ENCODE measurements at places on chromosomes 7 and 10.

DNA sequence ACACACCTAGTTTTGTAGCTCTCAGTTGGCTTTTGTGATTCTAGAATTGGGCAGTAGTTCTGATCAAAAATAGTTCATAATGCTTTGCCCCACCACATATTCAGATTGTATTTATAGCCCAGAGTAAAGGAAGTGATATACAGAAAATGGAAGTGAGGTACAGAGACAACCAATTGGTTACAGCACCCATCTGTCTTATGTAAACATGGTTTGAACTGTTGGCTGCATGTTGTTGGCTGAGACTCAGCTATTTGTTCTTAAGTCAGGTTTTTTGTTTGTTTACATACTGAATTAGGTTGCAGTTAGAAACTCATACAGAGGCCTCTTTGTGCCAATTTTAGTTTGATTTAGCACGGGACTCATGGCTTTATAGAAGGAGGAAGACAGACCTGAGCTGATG, 158.9 kb upstream of the GPR26 start:
- DNase-seq, result peak; percentile 10

DNA sequence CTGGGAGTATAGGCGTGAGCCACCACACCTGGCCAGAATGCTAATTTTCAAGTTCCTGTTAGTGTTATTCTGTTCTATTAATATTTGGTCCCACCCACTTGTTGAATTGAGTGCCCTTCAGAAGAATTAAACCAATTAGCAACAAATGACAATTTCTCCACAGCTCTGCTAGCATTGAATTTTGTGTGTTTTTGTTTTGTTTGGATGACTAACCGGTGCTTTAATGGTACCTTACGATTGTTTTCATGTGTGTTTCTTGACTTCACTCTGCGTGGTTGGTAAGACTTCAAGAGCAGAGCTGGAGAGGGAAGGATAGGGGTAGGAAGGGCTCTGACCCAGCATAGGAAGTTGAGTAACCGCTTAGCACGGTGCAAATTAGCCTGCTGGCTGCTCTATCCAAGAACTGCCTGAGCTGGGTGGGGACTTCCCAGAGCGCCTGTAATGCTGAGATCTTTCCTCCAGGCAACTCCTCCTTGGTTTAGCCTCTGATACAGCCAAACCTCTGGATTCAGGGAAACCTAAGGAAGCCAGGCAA, 4.6 kb downstream of the ARPC1B start:
- no peak for DNase-seq

GRCh38 chr7:86653919-86654659, 10.4 kb downstream of the GRM3 start:
- DNase-seq, result no peak

GRCh38 chr7:101813402-101814019, 3.9 kb upstream of the CUX1 start:
- DNase-seq, result no peak

GRCh38 chr10:119198438-119198837, 8.9 kb upstream of the GRK5 start:
- DNase-seq, result no peak

GRCh38 chr7:65892835-65893234, 20.0 kb downstream of the VKORC1L1 start:
- DNase-seq, result no peak

- no peak for DNase-seq
These were observed 531.2 kb upstream of the GHITM start for GRCh38 chr10:83607959-83608745.

DNA sequence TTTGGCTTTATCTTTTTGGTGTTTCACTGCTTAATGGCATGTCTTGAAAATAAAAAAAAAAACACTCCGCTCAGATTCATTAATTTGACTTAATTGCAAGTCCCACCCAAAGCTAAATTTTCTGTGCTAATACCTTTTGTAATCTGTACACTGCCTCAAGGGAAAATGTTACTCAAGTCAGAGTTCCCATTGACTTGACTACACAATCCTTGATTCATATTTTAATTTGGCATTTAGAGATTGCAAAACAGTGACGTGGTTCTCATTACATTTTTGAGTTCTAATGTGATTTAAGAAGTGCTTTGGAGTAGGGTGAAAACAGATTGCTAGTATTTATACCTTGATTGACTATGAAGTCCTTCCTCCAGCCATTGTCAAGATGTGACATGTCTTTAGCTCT, 21.3 kb upstream of the LIPM start:
- DNase-seq, result no peak

DNA sequence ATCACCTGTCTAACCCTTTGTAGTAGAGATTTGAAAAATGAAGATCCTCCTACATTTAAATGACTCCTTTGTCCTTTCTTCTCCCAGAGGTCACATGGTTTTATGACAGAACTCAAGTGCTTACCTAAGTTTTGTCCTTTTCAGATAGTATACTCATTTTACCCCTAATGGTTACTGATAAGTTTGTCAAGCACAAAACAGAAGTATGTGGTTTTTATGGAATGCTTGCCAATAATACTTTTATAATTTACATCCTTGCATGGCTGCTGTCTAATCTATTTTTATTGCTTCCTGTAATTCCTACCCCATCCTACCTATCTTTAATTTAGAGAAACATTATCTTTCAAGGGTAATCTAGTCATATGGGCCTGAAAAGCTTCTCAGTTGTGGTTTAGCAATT, 37.5 kb downstream of the HELLS start:
- DNase-seq, result no peak

DNA sequence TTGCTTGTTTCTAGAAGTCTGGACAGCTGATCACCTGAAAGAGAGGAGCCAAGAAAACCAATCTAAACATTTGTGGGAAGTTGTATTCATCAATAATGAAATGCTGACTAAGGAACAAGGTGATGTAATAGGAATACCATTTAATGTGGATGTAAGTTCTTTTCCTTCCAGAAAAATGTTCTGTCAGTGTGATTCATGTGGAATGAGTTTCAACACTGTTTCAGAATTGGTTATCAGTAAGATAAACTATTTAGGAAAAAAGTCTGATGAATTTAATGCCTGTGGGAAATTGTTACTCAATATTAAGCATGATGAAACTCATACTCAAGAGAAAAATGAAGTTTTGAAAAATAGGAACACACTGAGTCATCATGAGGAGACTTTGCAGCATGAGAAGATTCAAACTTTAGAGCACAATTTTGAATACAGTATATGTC, 39.8 kb upstream of the ZNF37A start:
- no peak for DNase-seq

GRCh38 chr10:117762819-117763172, 220.2 kb downstream of the EMX2 start:
- no peak for DNase-seq

DNA sequence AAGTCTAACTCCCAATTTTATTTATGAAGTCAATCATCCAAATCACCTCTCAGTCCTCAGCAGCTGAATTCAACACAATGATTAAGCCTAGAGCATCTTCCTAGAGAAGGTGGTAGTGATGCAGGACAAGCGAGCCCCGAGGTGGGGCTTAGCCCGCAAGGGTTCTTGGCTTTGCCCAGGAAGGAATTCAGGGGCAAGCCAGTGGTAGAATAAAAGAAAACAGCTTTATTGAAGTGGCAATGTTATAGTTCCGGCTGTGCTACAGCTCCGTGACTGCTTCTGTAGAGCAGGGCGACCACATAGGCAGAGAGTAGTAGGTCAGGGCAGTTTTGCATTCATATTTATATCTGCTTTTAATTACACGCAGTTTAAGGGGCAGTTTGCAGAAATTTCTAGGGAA, 18.1 kb downstream of the IL2RA start:
- no peak for DNase-seq

DNA sequence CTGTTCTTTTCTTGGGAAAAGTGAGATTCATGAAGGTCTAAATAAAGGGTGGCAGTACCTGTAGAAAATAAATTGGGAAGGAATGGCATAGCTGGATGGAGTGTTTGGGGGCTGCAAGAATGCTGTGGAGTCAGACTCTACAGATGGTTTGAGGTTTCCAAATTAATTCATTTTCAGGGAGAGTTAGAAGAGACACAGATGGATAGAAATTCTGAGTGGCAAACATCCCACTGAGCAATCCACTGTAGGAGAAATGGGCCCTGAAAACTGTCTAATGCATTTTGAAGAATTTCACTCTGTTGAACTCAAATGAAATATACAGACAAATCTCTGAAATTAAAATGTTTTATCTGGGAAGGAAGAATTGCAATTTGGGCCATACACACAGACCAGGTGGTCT, 16.9 kb upstream of the NFE2L3 start:
- no peak for DNase-seq

- no peak for DNase-seq
These were observed 113.3 kb upstream of the KMT2E start for GRCh38 chr7:104900525-104901239.

- no peak for DNase-seq
These were observed 124.3 kb downstream of the CUX1 start for GRCh38 chr7:101941481-101942383.

DNA sequence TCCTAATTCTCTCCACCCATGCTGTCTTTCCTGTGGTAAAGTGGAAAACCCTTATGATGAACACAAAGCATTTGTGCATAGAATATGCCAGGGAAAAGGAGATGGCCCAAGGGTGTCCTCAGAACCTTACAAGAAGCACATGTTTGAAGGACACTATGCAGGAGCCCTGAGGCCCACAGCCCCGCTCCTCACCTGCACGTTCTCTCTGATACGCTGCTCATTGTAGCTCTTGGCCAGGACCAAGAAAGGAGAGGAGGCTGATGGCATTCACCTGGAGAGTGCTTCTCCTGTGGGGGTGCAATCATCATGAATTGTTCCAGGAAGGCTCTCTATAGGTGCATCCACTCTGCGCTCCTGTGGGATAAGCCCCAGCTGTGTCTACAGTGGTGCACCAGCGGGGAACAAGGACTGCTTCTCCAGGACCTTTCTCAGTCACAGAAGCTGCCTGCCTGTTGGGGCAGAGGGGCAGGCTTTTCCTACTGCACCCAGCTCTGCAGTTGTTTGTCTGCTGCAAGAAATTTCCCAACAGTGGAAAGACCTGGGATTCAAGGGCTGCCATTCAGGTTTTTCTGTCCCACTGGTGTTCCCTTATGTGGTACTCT, 19.9 kb downstream of the AKR1C2 start:
- no peak for DNase-seq

GRCh38 chr10:29130190-29130673, 158.6 kb upstream of the LYZL1 start:
- DNase-seq, result no peak

DNA sequence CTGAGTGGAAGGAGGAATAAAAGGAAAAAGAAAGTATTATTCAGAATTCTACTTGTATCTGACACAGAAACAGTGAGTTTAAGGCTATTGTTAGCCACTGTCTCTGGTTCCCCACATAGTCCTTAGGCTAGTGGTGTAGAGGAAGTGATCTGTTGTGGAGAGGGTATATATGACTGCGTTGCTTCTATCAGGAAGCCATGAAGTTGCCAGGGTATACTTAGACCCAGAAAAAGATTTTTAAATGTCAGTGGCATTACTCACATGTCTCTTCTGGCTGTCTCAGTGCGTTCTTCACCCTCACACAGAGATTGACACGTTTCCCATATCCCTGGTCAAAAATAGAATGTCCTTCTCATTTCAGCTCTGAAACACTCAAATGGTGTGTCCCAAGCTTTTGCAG, 72.7 kb downstream of the SEM1 start:
- DNase-seq, result no peak

DNA sequence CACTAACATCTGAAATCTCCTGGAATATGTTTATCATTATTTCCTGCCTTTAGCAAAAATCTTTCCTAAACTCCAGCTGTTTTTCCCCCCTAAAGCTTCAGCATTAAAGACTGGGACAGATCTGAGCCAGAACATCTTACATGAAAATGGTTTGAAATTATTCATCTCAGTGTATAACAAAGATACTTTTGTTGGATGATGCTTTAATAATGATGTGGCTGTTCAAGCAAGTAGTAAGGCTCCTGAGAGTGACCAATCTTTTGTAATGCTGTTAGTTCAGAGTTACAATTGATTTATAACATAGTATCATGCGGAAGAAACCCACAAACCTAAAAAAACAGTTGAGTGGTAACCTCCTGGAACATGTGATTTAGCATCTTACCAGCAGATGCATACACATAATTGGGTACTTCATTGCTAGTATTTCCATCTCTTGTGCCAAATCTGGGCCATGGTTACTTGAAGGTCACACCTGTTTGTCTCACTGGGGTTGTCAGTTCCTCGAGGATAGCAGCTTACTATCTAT, 1.5 kb downstream of the BZW2 start:
- DNase-seq, result no peak

DNA sequence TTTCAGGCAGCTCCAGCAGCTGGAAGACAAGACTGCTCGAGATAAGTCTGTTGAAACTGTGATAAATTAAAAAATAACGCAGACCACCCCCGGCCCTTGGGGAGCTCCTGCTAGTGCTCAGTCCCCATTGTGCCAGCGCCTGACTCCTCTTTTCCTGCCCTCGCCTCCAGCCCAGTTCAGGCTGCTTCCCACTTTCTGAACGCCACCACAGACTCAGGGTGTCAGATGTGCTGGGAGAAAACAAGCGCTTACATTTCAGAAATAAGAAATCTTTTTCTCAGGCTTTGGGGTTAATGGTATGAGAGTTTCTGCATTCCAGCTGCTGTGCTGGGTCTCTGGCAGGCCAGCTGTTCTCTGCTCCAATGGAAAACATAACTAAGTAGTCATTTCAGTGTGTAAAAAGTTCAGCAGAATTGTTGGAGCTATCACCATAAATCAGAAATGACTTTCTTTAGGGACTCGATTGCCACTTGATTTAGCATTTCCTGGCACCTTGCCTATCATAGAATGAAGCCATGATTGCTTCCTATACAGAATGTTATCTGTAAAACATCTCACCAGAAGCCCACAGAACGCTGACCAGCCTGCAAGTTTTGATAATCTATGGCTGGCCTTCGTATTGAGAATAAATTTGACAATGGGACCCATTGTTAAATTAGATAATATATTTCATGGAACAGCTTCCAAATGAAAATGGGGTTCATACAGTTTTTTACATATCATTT, 257.0 kb upstream of the ZNF32 start:
- no peak for DNase-seq

DNA sequence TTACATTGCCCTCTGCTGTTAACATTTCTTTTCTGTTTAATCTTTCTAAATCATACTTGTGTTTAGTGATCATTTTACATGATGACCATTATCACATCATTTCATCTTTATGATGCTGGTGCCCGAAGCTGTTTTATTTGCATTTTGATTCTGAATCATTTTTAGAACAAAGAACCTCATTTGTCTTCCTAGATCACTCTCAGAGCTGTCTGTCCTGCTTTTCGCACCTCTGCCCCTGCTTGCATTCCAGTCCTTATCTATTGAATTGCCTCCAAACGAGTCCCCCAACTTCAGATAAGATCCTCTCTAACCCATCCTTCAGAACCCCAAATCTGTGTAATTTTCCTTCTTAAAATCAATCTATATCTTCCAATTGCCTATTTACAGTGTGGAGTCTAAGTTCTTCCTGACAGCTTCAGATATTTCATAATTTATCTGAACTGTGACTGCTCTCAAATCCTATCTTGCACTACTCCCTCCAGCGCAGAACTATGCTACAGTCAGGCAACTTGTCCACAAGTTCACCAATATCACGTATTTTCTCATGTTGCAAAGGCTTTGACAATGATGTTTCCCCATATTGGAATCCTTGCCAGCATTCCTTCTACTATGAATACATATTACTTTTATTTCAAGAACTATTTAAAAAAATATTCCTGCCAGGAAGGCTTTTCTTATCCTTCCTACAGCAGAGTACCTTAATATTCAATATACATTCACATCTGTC, 346.5 kb upstream of the CACNA2D1 start:
- DNase-seq, result no peak

- DNase-seq, result no peak
These were observed 204.7 kb downstream of the ZNF365 start for GRCh38 chr10:62578916-62579315.
